ENCODE measurements at places on chromosomes 7 and 10.

DNA sequence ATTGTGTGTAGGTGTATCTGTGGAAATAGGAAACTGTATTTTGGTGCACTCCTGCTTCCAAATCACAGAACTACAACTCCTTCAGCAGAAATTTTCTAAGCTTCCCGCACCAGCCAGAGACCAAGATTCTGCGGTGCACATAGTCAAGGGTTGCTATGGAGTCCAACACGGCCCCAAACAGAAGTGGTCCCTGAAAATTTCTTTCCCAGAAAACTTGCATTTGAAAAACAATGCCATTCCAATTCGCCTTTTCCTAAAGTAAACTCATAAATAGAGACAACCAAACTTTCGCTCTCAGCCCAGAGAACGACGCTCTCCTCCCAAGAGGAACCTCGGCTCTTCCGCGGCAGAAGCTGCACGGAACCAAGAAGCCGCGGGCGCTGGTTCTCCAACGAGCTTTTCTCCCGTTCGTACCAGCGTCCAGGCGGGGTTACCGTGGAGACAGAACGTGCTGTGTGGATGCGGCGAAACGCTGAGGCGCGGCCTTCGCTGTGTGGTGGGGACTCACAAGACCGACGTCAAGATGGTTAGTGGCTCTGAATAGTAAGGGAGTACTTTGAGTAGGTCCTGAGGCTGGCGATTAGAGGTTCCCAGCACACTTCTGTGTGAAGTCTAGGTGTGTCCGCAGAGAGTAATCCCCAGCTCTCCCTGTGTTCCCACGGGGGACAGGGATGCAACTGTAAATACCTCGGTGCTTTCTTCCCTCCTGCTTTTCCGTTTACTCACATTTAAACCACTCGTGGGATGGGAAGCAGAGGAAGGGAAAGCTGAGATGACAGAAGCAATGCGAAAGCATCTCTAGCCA lies 24.0 kb upstream of the ZC3HAV1 start:
- peak; percentile 66 for DNase-seq

DNA sequence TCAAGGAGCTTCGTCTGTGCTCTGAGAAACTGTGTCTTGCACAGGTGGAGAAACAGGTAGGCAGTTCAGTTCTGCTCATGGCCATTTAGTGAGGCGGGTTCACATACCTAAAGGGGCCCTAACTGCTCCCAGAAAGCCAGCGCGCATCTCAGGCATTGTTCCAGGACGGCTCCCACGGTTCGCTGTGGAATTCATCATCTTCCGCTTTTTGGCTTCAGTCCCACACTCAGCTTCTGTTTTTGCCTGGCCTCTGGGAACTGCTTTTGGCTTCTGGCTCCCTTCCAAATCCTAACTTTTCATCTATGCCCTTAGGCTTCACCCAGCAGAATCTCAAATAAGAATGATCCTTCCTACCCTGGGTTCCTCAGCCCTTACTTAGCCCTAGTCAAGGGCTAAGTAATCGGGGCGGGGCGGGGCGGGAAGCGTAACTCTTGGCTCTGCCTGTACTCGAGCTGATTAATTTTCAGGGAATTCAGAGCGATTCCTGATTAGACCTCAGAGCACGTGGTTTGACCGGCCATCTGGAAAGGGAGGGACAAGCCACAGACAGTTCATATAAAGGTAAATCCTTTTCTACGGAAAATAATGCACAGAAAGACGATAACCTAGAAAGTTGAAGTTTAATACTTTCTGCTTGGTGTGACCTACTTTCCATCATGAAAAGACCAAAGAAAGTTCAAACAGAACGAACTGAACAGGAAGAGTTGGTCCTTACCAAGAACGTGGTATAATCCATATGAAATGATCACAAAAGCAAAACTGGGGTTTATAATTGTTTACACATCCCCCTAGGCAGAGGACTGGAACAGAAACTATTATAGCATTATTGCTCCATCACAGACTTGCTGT lies 105.7 kb downstream of the ST8SIA6 start:
- no peak for DNase-seq

- DNase-seq, result no peak
Observed at GRCh38 chr10:71725998-71726579, 6.5 kb upstream of the C10orf105 start.

- no peak for DNase-seq
Observed at GRCh38 chr7:107332488-107333269, 137.2 kb upstream of the GPR22 start.

DNA sequence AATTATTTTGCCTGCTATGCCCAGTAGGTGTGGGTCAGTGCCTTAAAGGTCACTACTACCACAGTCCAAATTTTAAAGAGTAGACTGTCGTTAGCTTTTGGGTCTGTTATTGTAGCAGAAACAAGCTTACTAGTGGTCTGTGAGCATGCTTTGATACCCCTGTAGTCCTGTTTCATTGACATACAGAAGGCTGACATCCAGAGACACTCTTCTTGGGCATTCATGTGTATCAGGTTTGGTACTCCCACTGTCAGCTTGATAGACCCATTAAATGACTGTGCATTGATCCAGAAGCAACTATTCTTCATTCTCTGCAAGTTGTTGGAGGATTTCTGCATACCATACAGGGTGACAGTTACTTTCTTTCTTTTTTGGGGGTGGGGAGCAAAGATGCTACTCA lies 884.4 kb upstream of the CELF2 start:
- no peak for DNase-seq

DNA sequence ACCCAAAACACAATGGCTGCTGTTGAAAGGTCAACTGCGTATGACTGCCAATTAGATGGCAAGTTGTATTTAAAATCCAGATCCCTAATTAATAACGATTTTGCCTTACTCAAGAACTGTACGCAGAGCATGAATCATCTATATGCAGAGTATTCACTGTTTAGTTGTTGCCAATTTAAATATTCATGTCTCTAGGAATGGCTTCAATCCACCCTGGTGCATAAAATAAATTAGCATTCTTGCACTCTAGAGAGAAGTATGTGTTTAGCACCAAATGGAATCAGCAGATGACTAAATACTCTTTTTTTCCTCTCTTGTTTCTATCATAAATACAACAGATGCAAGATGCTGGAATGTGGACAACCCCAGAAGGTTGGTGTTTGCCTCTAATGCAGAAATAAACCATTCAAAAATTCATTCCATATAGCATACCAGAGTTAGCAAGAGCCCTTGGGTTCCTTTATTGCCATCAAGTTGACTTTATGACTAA lies 320.3 kb downstream of the LRRTM3 start:
- DNase-seq, result no peak

DNA sequence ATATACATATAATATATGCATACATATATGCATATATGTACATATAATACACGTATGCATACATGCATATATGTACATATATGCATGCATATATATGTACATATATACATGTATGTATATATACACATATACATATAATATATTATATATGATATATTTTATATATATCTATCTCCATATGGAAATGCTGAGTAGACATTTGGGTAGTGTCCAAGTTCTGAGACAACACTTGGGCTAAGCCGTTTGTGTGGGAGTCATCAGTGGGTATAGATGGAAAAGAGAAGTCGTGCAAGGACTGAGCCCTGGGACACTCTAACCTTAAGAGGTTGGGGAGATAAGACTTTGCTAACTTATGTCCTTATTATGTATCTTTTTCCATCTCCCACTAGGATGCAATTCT lies 165.2 kb upstream of the PODXL start:
- DNase-seq, result no peak

DNA sequence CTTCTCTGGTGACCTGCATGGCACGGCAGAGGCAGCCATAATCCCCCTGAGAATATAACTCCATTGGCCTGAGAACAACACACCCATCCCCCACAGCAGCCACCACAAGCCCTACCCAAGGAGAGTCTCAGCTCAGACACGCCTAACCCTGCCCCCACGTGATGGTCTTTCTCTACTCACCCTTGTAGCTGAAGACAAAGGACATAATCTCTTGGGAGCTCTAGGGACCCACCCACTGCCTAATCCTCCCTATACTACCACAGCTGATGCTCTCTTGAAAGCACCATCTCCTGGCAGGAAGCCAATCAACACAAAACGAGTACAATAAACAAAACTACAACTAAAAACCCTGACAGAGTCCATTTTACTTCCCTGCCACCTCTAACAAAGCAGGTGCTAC lies 30.7 kb upstream of the HPSE2 start:
- no peak for DNase-seq

DNA sequence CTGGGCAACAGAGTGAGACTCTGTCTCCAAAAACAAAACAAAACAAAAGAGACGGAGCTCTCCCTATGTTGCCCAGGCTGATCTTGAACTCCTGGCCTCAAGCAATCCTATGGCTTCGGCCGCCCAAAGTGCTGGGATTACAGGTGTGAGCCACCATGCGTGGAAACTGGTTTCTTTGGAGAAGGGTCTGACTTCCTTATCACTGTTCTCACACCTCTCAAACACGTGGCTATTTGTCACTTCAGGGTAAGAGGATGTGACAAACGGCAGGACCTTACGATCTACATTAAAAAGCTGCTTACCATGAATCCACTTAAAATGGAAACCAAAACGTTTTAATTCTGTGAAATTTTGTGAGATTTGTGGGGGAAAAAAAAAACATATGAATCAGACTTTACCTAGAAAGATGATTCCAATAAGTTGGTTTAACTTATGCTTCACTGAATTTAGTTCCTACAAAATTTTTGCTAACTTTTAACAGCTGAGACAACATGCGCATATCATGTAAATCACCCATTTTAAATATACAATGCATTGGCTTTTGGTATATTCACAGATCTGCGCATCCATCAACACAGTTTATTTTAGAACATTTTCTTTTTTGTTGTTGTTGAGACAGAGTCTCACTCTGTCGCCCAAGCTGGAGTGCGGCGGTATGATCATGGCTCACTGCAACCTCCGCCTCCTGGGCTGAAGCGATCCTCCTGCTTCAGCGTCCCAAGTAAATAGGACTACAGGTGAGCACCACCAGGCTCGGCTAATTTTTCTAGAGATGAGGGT lies 18.7 kb upstream of the FOXK1 start:
- DNase-seq, result no peak

Measured in NCI-H1694 (cell line).